ENCODE measurements at places on chromosomes 2 and 18. TPM values are rescaled to one million over a fixed set of nuclear protein-coding genes. Genes with fewer than 3 reads are reported as not detected.

GRCh38 chr2:14790041-14790640 is 157.6 kb downstream of the LRATD1 start:
- DNase-seq, result no peak

Gene TNS1
- total RNA-seq, result 3.0 TPM

- peak; percentile 1 for DNase-seq
Measured at GRCh38 chr18:13461469-13461868, 242.9 kb downstream of the LDLRAD4 start.

DNA sequence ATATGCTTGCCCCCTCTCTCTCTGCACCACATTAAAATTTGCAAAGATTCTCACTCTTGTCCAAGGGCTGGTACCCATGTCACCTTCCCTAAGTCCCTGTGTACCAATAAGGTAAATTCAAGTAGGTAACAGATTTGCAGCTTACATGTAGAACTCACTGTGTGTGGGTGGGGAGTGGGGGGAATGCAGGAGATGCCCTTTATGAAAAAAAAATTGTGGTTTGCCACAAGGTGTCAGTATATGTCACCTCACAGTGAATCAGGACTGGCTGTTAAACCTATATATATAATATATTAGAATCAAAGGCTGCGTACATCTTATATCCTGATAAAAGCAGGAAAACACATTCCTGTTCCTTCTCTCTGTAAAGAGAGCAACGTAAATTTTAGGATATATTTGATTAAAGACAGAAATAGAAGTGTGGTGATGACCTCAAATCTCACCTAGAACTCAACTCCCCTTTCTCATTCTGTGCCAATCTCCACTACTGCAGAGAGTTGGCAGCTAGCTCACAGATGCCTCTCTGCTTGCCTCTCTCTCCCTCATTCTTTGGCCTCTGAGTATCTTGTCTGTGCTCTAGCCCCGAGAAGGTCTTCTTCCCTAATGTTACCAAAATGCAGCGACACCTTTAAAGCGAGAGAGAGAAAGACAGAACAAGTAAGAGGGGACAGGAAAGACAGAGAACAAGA is 536 bp downstream of the XDH start:
- DNase-seq, result peak; percentile 15

Gene ARL4C
- 12.2 TPM for total RNA-seq

DNA sequence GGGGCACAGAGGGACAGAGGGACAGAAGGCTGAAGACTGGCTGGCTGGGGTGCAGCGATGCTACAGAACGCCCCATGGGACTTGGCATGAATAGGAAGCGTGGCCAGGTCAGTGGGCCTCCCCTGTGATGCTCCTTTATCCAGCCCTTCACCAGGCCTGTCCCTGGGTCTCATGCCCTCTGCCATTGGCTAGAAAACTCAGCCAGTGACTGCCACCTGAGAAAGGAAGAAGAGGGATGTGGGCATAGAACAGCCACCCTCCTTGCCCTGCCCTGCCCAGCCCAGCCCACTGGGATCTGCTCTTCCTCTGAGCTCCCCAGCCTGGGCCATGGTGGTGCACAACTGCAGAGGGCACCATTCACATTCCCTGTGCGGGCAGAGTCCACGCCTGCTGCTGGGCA is 10.5 kb upstream of the LAPTM4A start:
- no peak for DNase-seq

- DNase-seq, result peak; percentile 4
Measured at GRCh38 chr18:53909668-53910067, 314.8 kb downstream of the MBD2 start.

Gene ACTG2
- not detected for total RNA-seq

DNA sequence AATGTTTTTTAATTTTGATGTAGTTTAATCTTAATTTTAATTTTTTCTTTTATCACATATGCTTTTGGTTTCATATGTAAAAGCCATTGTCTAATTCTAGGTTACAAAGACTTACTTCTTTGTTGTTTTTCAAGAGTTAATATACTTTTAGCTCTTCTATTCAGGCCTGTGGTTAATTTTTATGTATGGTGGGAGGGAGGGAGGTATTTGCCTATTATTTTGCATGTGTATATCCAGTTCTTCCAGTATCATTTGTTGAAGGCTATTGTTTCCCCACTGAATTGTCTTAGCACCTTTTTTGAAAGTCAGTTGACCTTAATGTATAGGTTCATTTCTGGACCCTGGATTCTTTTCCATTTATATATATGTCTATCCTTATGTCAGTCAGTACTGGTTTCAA is 23.4 kb downstream of the USP14 start:
- no peak for DNase-seq

- DNase-seq, result no peak
Measured at GRCh38 chr2:234731236-234731635, 220.6 kb upstream of the SH3BP4 start.

DNA sequence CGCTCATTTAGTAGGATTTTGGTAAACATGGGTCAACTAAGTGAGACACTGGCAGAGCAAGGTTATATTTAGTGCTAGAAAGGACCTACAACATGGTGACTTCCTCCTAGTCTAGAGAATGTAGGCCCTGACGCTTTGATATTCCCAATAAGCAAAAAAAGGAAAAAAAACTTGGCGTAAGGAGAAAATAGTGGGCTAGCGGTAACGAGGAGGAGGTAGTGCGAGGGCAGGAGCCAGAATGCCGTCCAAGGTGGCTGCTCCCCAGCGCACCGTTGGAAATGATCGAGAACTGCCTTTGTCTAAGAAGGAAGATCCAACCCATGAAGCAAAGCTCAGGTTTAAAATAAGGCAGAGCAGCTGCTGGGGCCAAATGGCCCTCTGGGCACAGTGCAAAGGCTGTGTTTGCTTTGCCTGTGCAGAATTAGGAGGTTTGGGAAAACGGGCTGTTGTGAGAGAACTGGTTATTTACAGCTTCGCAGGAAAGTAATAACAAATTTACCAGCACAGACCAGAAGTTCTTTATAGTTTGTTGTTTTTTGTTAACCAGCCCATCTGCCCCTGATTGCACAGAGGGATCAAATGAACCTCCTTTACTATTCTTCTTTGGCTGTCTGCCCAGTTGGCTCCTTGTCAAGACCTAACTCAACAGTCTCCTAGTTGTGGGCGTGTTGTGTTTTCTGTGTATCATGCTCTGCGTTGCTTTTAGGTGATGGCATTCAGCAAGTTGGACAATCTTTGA is 86.6 kb downstream of the ITGB1BP1 start:
- peak; percentile 97 for DNase-seq

Gene NCKAP5
- not detected for total RNA-seq

DNA sequence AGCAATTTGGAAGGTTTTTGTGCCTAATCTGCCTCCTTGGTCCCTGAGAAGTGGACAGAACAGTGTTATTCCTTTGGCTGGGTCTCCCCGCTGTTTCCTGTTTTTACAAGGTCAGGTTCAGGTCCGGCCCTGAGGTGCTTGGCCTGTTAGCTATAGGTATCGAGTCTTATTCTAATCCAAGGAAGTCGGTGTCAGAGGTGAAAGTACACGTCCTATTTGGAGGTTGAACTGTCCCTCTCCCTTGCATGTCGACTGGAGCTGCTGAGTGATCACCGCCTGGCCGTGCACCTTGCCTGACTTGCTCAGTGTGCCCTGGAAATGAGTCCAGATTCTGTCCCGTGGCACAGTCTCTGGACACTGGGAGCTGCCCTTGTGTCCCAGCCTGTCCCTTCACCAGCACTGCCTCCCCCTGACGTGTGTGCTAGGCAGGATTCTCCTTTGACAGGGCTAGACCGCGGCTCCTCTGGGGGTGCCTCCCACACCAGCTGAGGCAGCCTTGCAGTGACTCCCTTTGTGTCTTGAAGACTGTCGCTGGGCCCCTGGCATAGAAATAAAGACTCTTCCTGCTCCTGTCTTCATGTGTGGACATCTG is 65.7 kb upstream of the RBM44 start:
- DNase-seq, result no peak

GRCh38 chr2:19228181-19228593 is 130.2 kb downstream of the OSR1 start:
- no peak for DNase-seq

Gene IKZF2
- 1.9 TPM for total RNA-seq

Gene SLC5A7
- total RNA-seq, result not detected

GRCh38 chr18:3391704-3392466 is 58.1 kb upstream of the TGIF1 start:
- DNase-seq, result no peak

DNA sequence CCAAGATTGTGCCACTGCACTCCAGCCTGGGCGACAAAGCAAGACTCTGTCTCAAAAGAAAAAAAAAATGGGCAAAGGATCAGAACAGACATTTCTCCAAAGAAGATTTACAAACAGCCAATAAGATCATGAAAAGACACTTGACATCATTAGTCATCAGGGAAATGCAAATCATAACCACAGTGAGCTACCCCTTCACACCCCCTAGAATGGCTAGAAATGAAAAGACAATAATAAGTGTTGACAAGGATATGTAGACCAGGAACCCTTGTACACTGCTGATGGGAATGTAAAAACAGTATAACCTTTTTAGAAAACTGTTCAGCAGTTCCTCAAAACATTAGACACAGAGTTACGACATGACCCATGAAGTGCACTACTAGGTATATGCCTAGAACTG is 18.4 kb upstream of the MTERF4 start:
- no peak for DNase-seq

DNA sequence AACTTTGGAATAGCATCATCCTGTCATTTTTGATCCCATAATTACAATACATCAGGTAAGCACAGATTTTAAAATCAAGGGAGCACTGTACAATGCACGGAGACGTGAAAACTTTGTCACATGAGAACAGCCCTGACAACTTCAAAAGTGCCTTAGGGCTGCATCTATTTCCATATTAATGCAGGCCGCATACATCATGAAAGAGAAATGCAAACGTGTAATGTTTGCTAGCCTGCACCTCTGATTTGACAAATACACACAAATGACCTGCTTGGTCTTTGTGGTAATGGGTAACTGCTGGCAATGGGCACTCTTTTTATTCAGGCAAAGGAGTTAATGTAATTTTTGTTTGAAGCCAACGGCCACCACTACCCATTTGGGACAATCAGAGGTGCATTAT is 202.0 kb upstream of the EPHA4 start:
- no peak for DNase-seq

Gene LIPT1
- 7.7 TPM for total RNA-seq

Gene REG1B
- not detected for total RNA-seq

DNA sequence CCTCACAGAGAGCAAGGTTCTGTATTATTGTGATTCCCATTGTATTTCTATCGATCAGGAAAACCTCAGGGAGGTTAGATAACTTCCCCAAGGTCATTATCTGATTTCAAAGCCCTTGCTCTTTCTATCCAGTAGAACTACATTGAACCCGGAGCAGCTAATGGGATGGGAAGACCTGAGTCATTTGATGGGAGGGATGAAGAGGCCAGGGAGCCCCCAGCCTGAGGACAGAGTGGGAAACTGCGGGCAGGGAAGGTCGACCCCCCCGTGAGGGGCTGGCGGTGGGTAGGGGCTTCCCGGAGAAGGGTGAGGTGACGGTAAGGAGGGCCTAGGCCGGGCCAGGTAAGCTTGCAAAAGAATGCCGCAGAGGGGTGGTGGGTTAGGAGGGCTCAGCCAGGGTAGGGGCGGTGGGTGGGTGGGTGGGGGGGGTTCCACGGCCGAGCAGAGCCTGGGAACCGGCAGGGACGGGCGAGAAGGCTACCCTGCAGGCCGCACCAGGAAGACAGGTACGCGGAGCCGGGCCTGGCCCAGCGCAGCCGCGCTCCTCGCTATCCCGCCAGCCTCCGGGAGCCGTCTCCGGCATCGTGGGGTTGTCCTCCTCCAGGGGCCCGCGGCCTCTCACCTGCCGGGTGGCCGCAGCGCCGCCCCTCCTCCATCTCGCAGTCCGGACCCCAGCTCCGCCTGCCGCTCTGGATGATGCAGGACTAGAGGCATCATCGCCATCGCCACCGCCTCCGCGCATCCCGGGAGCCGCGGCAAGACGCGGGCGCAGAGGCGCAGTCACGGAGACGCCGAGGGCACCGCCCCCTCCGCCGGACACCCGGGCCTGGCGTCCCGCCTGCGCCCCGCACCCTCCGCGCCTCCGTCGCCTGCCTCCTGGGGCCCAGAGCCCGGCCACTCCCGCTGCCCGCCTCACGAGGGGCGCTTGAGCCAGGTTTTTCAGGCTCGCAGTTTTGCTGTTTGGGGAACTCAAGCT is at the start of gene GPR75:
Gene GPR75, minus strand, starts transcription at position 762 of the 976 bp plus-strand sequence. CDS start 5,211 bp downstream, outside the sequence.
- DNase-seq, result no peak

Gene HOXD10
- 2.2 TPM for total RNA-seq

- DNase-seq, result no peak
Measured at GRCh38 chr2:102057502-102058292, 65.9 kb downstream of the IL1R2 start.

Gene CHRNG
- 36.6 TPM for total RNA-seq

- DNase-seq, result peak; percentile 45
Measured at GRCh38 chr2:219461047-219461514, 26.4 kb downstream of the SPEG start.

Gene CPS1
- total RNA-seq, result 26.4 TPM

DNA sequence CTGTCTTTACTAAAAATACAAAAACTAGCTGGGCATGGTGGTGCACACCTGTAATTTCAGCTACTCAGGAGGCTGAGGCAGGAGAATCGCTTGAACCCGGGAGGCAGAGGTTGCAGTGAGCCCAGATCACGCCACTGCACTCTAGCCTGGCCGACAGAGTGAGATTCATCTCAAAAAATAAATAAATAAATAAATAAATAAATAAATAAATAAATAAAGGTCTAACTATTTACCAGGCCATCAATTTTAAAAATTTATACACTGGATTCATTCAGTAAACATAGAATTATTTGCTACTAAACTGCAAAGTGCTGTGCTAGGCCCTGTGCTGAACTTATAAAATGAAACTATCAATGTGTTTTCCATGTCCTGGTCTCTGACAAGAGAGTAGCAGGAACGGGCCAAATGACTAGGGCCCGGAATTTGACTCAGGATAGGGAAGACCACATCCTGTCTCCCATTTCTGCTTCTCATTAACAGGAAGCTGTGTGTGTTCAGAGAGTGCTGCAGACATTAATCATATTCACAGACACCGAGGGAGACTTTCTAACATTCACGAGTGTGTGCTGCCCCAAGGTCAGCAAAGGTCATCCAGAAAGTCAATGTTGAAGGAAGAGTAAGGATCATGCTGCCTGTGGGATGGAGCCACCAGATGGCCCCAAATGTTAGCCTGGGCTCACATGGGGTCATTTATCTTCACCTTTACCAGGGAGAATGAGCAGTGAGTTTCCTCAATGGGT is 95.8 kb downstream of the SPP2 start:
- peak; percentile 67 for DNase-seq

Gene PTPRM
- total RNA-seq, result 11.0 TPM

GRCh38 chr2:104361414-104361813 is 492.5 kb upstream of the POU3F3 start:
- no peak for DNase-seq

Gene TMEM198
- total RNA-seq, result 8.2 TPM

Gene FASTKD1
- 40.0 TPM for total RNA-seq

Gene LINC00305
- not detected for total RNA-seq

GRCh38 chr2:8576525-8577167 is 105.2 kb upstream of the ID2 start:
- DNase-seq, result no peak

Gene KIF1A
- 4.0 TPM for total RNA-seq
